ENCODE measurements at places on chromosomes 1 and 21. TPM values are rescaled to one million over a fixed set of nuclear protein-coding genes. Genes with fewer than 3 reads are reported as not detected.

Gene AQP10
- total RNA-seq, result not detected

Gene RXRG
- 0.13 TPM for total RNA-seq

- DNase-seq, result no peak
Observed at GRCh38 chr1:87243573-87243972, 85.1 kb upstream of the LMO4 start.

DNA sequence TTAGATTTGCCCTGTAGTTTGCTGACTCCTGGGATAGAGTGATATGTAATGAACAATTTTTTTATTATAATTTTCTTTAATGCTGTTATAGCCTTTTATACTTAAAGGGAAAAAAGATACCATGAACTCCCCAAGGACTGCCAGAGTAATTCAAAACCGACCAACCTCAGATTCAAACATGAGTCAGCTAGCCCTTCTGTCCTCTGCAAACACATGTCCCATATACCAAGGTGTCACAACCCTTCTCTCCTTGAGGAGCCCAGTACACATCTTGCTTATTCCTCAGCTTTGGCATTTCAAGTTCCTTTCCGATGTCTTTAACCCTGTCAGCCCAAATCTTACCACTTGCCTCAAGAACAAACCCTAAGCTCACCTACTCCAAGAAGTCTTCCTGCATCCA, 184.9 kb downstream of the KCNH1 start:
- DNase-seq, result no peak

DNA sequence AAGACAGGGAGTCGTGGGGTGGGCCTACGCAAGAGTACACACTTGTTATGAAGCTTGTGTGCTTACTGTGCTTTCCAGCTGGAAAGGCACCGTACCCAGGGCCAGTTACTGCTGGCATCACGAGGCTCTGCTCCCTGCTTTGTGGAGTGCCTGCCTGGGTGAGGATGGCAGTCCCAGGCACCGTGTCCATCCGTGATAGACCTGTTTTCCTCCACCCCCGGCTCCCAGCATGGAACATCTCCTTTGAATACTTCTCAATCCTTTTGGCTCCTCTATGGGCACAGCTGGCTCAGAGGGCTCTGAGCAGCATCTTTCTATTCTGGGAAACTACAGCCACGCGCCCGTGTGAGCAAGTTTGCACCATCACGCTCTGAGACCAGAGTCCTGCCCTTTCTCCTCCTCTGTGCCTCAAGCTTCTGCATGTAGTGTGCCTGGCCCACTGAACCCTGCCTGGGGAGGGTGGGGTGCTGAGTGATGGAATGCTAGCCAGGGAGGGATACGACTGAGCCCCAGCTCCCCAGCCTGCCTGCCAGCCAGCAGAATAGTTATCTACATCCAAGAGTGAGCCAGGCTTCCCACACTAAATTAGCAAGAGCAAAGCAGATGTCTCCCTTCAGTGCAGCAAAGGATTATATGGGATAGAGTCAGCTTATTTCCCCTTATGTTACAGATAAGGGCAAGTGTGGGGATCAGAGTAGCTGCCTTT, 7.1 kb upstream of the TNR start:
- no peak for DNase-seq

DNA sequence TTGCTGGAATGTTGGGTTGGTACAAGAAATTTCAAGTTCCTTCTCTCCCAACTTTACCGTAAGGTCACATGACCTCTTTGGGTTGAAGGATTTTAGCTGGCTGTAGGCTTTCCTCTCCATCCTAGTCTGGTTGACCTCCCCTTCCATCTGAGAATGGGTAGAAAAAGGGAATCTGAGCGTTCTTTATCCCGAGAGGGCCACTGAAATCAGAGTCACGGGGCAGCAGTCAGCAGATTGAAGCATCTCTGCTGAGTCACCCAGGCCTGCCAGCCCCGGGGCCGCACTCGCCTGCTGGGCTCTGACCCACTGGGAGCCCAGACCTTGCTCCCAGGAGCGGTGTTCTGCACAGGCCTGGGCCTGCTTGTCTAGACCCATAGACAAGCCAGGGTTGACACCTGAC, 31.0 kb downstream of the TMCC2 start:
- DNase-seq, result no peak

DNA sequence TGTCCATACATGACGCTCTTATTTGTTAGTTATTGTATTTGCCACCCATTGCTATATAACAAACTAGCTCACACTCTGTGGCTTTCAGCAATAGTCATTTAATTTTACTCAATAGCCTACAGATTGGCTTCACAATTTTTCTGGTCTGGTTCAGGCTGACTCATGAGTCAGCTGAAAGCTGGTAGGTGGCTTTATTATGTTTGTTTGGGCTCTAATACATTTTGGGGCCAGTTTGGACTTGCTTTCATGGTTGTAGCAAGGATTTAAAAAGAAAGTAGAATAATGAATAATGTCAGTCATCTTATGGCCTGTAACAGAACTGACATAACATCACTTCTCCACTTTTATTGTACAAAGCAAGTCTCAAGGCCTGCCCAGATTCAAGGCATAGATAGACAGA, 338.7 kb downstream of the LRRIQ3 start:
- no peak for DNase-seq

DNA sequence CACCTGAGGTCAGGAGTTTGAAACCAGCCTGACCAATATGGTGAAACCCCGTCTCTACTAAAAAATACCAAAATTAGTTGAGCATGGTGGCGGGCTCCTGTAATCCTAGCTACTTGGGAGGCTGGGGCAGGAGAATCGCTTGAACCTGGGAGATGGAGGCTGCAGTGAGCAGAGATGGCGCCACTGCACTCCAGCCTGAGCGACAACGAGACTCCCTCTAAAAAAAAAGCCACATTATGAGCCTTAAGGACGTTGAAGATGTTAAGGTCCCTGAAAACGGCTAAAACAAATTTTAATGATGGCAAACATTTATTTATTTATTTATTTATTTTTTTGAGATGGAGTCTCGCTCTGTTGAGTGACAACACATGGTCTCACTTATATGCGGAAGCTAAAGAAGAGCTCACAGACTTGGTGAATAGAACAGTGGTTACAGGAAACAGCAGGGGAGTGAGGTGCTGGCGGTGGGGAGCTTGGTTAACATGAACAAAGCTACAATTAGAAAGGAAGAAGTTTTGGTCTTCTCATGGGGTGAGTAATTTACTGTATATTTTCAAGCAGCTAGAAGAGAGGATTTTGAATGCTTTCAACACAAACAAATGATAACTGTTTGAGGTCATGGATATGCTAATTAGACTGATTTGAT, 47.1 kb downstream of the TCP10L start:
- no peak for DNase-seq

All from thyroid gland (tissue), 4 donors.